ENCODE measurements at places on chromosomes 3 and 15.

GRCh38 chr3:140420621-140421357 lies 257.1 kb upstream of the TRIM42 start:
- no peak for DNase-seq

DNA sequence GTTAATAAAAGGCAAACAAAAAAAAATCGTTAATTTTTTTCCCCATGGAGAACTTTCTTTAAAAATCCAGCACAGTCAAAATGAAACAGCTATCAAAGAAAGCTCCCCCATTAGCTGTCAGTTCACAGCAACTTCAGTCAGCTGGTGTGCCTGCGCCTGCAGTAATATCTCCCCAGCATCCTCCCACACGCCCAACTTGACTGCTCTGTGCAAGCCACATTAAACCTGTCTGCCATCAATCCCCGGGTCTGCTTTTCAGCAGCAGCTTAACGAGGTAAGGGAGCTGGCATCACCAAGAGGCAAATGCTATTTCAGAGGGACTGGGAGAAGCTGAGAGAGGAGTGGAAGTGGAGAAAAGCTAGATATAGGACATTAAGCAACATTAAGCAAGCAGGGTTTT lies 337.5 kb downstream of the GAP43 start:
- peak; percentile 55 for DNase-seq

DNA sequence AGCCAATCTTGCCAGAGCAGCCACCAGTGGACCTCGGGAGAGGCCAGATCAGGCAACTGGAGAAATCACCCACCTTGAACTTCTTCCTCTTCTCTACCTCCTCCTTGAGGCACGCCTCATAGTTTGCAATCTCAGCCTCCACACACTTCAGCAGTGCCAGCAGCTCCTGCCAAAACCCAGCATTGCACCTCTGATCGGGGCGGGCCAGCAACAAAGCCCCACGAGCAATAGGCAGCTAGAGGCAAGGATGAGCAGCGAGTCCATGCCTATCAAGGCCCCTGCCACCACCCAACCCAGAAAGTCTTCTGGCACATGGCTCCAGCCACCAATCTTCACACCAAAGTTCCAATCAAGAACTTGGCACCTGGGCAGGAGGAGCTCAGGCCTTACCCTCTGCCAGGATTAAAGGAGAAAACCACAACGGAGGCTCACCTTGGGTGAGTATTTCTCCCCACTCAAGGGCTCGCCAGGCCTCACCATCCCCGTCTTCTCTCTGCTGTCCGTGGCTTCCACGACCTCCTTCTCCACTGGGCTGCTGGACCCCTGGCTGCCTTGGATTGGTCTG lies 42.1 kb downstream of the SEMA3G start:
- no peak for DNase-seq

DNA sequence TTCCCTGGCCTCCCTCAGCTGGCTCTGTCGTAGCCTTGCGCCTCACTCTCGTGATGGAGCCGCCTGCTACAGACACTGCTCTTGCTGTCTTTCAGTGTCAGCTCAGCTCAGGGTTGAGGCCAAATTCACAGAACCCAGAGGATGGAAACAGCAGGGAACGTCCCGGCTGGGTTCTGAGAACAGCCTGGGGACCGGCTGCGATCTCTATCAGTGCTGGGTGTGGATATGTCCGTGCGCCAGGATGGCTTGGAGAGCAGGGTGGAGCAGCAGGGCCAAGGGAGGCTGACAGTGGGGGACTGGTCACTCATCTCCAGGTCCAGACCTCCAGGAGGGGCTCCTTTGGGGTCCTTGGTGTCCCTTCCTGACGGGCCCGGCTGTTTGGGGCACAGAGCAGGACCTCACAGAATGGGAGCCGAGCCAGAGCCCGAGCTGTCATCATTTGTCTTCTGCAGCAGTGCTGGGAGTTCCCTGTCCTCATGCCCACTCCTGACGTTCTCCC lies 18.4 kb downstream of the KLF15 start:
- DNase-seq: no peak

All from occipital lobe (tissue), 3 donors.